ENCODE measurements at places on chromosomes 1 and 21. TPM values are rescaled to one million over a fixed set of nuclear protein-coding genes. Genes with fewer than 3 reads are reported as not detected.

- H3K27ac ChIP-seq: peak overlapping the region; percentile 52
- no peak overlapping the region for H3K4me3 ChIP-seq
- H3K27me3 ChIP-seq: no peaks in the 10 kb centered on the region
- peaks cover 9% of the 10 kb centered on the region for H3K36me3 ChIP-seq
- peaks cover 27% of the 10 kb centered on the region for H3K4me1 ChIP-seq
These were observed 34.7 kb downstream of the MEF2D start for GRCh38 chr1:156465747-156466365.

- H3K36me3 ChIP-seq: peaks cover 11% of the 10 kb centered on the region
- no peaks in the 10 kb centered on the region for H3K27me3 ChIP-seq
- DNase-seq: no peak
- H3K27ac ChIP-seq: peak overlapping the region; percentile 95
- H3K4me1 ChIP-seq: peaks cover 32% of the 10 kb centered on the region
These were observed 2.2 kb downstream of the VAMP4 start for GRCh38 chr1:171739656-171740055.

- no peaks in the 10 kb centered on the region for H3K27me3 ChIP-seq
- peaks cover 11% of the 10 kb centered on the region for H3K36me3 ChIP-seq
- no peak for DNase-seq
- H3K27ac ChIP-seq: no peak overlapping the region
These were observed 12.2 kb upstream of the TRNAU1AP start for GRCh38 chr1:28540651-28541050.

The GFI1 gene
- total RNA-seq: 0.89 TPM

The FOXD3 gene
- not detected for total RNA-seq

The DPH5 gene
- total RNA-seq: 25.2 TPM

The FTCD gene
- total RNA-seq: 2.0 TPM

The FAM43B gene
- total RNA-seq: 0.27 TPM

The SLFNL1 gene
- 0.14 TPM for total RNA-seq

The ADAM30 gene
- total RNA-seq: not detected

Measured in astrocyte (in vitro differentiated cells and primary cell).